Lower lobe of right lung (tissue), 2 donors: ENCODE measurements at places on chromosomes 3 and 15. TPM values are rescaled to one million over a fixed set of nuclear protein-coding genes. Genes with fewer than 3 reads are reported as not detected.
A peak's percentile ranks its signal among the peaks of the same experiment; 100 is the strongest.

GRCh38 chr3:76025561-76025960 is 240.2 kb upstream of the ZNF717 start:
- DNase-seq, result no peak

- no peak for DNase-seq
These were observed 42.5 kb downstream of the CAPN3 start for GRCh38 chr15:42401544-42402454.

DNA sequence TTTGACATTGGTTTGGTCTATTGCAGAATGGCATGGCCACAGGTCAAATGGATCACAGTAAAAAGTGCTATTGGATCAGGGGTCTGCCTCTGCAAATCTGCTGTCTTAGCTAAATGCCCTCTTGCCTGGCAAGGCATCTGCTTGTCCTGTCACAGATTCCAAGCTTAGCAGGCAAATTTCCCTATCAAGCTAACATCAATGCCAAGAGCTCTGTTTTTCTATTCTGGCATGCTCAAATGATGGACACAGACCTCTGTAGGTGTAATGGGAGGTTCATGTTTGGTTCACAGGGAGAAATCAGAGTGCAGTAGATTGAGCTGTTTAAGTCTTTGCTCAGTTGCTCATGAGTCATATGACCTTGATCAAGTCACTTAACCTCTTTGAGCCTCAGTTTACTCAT is 54.8 kb upstream of the CPB1 start:
- no peak for DNase-seq

GRCh38 chr15:51613951-51614350 is 8.6 kb downstream of the DMXL2 start:
- no peak for DNase-seq

DNA sequence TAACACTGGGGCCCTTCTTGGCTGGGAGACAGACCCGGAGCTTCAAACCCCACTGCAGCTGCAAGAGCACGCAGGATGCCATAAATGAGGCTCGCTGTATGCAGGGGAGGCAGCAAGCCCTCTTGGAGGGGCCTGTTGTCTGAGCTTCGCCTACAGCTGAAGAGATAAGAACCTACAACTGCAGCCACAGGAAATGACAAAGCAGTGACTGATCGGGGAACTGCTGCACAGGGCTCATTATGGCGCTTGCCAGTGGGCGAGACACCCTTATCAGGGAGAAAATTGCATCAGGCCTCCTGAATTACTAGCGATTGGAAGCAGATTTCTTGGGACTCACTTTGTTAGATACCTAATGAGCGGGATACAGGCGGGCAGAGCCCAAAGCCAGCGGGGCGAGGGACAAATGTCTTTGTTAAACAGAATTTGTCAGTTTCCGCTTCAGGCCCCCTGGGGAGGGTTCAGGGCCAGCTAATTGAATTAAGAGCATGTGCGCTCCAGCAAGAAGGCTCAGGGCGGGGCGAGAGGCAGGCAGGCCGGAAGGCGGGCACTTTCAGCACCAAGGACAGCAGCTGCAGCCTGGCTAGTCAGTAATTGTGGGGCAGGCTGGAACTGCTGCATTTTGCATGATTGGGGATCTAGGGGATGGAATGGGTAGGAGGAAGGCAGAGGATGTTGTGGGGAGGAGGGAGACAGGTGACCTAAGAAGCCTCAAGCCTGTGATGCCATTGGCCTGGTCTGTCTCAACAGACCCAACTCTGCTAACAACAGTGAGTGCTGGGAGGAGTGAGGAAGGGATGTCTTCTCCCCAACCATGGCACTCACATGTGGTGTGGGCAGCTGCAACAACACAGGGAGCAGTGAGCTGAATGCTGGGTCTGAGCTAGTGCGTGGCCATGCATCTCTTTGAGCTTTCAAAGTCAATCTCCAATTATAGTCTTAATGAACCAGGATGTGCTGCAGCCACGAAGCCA is 55.3 kb downstream of the CCDC33 start:
- DNase-seq, result peak; percentile 76

DNA sequence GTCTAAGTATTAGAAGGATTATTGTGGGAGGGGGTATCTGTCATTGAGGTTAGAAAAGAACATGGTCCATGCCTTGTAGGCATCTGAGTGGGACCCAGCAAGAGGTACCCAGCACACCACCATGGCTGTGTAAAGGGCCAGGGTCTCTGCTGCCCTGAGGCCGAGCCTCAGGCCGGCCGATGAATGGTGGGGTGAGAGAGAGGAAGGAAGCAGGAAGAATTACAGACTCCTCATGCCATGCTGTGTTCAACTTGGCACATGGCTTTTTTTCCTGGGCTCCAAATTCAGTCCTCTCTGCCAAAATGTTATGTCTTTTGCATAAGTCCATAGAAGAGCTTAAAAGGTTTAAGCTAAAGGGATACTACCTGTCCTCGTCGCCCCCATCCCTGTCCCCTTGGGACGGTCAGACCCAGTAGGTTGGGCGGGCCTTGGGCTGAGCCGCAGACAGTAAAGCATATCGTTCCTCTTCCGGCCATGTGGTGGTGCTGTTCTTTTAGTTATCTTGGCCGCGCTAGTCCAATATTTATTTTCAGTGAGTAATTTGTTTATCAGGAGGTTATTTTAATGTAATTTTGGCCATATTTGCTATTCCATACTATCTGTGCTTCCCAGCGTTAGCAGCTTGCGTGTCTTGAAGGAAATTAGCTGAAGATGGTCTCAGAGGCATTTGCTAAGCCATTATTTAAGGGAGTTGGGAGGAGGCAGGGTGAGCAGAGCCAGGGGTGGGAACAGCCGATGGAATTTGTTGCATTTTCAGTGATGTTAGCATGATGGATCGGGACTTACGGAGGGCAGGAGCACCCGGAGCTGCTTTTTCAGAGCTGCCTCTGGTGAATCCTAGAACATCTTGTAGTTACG is 152.4 kb downstream of the AGBL1 start:
- DNase-seq, result no peak

The INKA1 gene
- 5.3 TPM for total RNA-seq

The REC114 gene
- total RNA-seq, result not detected
